ENCODE measurements at places on chromosomes 13 and 19.

GRCh38 chr19:38142176-38143035 is 81.6 kb downstream of the DPF1 start:
- peak; percentile 87 for DNase-seq
- no peak overlapping the region for H3K4me3 ChIP-seq

GRCh38 chr19:42440357-42441048 is 2.2 kb downstream of the CXCL17 start:
- H3K27me3 ChIP-seq: peaks cover 40% of the 10 kb centered on the region
- no peak overlapping the region for H3K27ac ChIP-seq
- peaks cover 19% of the 10 kb centered on the region for H3K4me1 ChIP-seq
- H3K4me3 ChIP-seq: no peak overlapping the region
- no peaks in the 10 kb centered on the region for H3K36me3 ChIP-seq

DNA sequence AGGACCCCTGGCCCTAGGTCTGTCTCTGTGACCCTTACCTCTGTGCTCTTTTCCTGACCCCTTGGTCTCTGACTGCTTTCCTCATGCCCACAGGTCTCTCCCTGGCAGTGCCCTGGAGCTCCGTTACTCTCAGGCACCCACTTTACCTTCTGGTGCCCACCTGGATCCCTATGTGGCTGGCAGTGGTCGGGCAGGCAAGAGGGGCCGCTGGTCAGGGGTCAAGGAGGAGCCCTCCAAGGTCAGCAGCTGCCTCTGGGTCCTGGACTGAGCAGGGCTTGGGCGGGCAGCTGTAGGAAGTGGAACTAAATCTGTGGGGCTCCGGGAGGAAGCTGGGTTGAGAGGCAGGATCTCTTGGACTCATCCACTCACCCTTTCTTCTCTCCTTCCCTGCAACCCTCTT is 16.3 kb downstream of the PPFIA3 start:
- H3K36me3 ChIP-seq: peaks cover 30% of the 10 kb centered on the region
- no peak for DNase-seq
- peaks cover 27% of the 10 kb centered on the region for H3K4me1 ChIP-seq

- peaks cover 77% of the 10 kb centered on the region for H3K36me3 ChIP-seq
- H3K4me3 ChIP-seq: no peak overlapping the region
- H3K4me1 ChIP-seq: no peaks in the 10 kb centered on the region
These were observed 1474.3 kb downstream of the UQCRFS1 start for GRCh38 chr19:27738569-27739193.

GRCh38 chr19:11203194-11204075 is 6.1 kb upstream of the KANK2 start:
- H3K27me3 ChIP-seq: no peaks in the 10 kb centered on the region
- no peak overlapping the region for H3K4me3 ChIP-seq
- DNase-seq: peak; percentile 81
